ENCODE measurements at places on chromosomes 12 and 14.

DNA sequence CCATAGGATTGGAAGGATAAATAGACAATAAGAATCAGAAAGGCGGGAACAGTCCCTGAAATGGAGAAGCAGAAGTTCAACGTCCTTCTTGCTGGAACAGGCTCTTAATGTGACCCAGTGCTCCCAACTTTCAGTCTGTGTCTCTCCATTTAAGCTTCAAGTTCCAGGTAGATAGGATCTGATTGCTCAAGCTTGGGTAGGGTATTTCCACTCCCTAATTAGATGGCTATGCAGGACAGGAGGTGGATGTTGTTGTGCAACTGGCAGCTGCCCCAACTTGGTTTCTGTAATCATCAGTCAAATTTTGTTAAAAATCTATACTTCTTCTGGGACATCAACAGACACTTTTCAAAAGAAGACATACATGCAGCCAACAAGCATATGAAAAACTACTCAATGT is 266.2 kb downstream of the C12orf75 start:
- no peak for DNase-seq

DNA sequence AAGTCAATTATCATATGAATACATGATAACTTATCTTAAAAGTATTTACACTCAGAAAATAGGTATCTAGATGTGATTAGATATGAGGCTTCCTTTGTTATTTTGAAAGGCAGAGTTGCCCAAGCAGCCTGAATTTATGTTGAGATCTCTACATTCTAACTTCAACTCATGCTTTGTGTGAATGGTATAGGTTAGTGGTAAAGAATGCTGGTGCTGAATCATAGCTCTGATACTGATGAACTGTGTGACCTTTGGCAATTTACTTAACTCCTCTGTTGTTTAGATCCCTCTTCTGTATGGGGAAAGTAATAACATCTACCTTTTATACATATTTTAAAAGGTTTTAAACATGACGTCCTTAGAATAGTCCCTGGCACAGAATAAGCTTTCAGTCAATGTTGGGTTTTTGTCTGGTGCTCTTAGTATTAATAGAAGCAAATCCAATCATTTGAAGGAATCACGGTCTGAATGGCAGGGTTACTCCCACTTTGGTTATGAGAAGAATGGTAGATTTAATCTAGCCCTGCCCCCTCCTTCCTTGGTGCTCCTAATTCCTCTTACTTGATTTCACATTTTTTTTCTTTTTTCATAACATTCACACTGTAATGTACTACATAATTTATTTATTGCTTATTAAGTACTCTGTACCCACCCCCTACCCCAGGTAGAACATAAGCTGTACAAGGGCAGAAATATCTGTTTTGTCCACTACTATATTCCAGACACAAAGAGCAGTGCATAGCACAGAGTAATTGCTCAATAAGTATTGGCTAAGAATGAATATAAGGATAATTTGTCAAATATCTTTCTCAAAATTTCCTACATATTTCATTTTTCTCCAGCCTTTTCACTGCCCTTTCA is 203.3 kb upstream of the KRR1 start:
- DNase-seq: no peak

- no peak for DNase-seq
Measured at GRCh38 chr12:120121343-120121742, 4.8 kb upstream of the RAB35 start.

GRCh38 chr12:82805812-82806497 is 119.2 kb downstream of the TMTC2 start:
- no peak for DNase-seq

- DNase-seq: no peak
Measured at GRCh38 chr12:91556909-91557308, 374.3 kb upstream of the DCN start.
